ENCODE measurements at places on chromosomes 7 and 10.

- no peak for DNase-seq
Observed at GRCh38 chr10:122282253-122282671, 11.2 kb downstream of the BTBD16 start.

DNA sequence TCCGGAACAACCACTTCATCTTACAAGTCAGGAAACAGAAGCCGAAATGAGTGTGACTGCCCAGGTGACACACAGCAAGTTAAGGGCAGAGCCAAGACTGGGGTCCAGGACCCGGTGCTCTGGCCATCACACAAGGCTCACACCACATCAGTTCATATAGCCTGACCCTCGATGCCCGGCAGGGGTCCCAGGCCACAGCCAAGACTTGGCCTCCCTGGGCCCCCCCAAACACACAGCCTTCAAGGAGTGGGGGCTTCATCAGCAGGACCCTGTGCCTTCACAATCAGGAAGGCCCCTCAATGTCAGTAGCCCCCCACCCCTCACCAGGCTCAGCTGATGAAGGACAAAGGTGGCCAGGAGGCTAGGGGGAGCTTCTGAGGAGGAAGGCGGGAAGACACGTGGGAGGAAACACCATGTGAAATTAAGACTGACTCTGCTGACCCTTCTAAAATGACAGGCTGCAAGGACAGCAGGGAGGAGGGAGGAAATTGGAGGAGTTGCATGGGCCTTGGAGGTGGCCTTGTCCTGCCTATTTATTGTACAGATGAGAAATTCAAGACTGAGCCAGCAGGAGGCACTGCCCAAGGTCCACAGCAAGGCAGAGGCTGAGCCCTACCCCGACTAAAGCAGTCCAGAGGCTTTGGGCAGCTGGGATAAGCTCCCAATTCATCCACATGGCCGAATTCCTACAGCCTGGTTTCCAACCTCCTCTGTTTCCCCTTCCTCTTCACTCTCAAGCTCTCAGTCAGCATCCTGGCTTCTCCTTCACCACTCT is 216.1 kb upstream of the ZMIZ1 start:
- DNase-seq, result no peak

GRCh38 chr7:24419077-24419476 is 135.1 kb downstream of the NPY start:
- DNase-seq, result no peak

DNA sequence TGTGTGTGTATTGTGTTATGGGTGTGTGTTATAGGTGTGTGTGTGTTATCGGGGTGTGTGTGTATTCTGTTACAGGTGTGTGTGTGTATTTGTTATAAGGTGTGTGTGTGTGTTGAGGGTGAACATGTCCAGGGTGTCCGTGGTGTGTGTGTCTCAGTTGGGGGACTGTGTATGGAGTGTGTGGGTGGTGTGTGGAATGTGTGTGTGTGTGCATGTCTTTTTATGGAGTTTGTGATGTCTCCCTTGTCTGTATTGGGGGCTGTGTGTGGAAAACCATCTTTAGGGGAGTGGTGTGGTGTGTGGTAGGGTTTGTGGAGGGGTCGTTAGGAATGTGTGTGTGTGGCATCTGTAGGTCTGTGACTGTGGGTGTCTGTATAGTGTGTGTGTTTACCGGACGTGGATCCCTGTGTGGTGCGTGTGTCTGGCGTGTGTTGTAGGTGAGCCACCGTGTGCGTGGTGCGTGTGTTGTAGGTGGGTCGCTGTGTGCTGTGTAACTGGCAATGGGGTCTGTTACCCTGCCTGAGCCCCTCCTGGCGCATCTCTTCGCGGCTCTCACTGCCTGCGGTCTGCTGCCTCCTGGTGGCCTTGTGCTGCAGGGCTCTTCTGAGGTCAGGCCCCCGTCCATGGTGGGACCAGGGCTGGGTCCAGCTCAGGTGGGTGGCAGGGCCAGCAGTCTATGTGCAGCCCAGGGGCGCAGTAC is 61.7 kb downstream of the PALD1 start:
- DNase-seq, result no peak

DNA sequence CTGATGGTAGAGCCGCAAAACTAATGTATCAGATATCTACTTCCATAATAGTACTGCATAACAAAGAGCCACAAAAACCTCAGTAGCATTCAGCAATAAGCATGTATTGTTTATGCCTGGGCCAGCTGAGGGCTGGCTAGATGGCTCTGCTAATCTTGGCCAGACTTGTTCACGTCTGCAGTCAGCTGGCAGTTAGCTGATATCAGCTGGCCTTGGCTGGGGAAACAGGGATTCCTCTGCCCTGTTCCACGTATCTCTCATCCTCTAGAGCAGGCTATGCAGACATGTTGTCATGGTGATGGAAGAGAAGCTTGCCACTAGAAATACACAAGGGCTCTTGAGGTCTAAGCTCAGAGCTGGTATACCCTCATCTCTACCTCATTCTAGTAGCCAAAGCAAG is 62.9 kb downstream of the GRM8 start:
- DNase-seq, result no peak

DNA sequence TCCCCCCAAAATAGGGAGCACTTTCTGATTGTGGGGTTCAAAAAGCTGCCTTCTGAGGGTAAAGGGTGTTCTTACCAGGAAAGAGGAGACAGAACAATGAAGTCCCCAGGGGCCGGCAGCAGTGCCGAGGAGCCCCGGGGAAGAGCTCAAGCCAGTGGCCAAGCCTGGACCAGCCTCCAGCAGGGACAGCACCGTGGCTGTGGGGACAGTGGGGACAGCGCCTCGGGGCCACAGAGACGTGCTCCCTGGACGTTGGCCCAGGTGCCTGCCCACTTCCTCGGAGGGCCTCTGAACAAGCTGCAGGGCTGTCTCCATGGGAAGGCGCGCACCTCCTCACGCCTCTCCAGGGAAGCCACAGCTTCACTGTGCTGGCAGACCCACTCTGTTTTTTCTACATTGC is 312.6 kb downstream of the PTPRN2 start:
- DNase-seq, result no peak

DNA sequence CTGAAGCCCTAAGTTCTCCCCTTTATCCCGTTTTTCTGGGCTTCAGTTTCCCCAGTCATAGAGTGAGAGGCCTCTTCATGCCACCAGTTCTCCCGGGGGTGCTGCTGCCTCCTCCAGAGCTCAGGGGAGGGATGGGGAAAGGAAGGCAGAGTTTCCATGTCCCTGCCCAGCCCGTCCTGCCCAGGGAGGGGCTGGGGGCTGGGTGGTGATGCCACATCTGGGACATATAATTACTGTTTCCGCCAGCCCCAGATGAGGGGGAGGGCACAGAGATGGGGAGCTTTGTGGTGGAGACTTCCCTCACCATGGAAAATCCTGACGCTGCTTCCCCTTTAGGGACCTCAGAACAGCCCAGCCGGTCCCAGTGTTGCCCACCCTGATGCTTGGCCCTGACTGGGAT is 4.1 kb downstream of the AQP1 start:
- no peak for DNase-seq

- no peak for DNase-seq
Observed at GRCh38 chr7:5417106-5418071, 6.2 kb downstream of the TNRC18 start.

DNA sequence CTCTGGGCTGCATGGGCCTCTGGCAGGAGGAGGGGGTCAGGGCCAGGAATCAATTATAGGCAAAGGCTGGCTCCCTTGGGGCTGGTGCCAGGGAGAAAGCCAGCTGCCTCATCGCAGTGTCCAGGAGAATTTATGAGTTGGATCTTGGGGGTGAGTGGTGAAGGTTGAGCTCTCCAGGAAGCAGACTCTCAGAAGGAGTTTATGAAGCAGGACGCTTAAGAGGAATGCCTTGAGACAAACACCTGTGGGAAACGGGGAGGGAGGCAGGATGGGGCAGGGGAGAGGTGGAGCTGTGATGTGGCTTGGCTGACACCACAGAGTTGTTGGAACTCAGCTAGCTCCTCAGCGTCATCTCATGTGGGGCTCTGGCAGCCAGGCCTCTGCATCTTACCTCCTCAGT is 428.5 kb downstream of the RPS24 start:
- no peak for DNase-seq

GRCh38 chr10:102452672-102453340 is 1.5 kb upstream of the C10orf95 start:
- no peak for DNase-seq

- DNase-seq, result no peak
Observed at GRCh38 chr7:44667190-44667589, 60.8 kb downstream of the OGDH start.

- DNase-seq, result no peak
Observed at GRCh38 chr7:46218461-46219200, 297.6 kb upstream of the IGFBP3 start.

DNA sequence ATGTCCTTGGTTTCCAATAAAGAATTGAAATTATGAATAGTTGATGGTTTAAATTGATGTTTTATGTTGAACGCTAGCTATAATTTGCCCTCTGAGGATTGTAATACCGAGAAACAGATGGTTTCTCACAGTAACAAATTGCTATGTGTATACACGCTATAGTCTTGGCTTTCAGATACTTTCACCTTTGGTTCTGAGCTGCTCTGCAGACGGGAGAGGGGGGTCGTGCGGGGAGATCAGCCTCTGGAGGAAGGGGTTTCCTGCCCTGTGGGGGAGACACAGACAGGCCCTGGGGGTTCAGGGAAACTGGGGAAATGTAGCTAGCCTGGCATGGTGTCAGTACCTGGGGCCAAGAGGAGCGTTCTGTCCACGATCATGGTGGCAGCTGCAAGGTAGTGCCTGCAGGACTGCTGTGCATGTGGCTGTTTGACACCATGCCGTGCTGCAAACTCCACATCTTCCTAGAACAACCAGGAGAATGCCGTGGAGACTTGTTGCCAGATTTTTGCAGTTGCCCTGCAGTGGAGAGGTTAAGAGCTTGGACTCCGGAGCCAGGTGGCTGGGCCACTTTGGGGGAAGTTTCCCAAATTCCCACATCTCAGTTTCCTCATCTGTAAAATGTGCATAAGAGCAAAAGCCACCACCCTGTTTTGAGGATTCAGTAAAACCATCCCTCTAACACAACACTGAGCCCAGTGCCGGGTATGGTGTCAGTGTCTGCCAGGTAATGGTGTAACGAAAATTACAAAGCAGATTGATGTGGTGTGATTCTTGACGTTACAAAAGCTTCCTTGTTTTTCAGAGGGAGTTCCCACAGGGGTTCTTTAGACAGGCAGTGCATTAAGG is 167.9 kb downstream of the CUX1 start:
- DNase-seq, result no peak

- no peak for DNase-seq
Observed at GRCh38 chr10:130935897-130936550, 375.5 kb downstream of the TCERG1L start.

- DNase-seq, result no peak
Observed at GRCh38 chr10:23379686-23380085, 35.1 kb upstream of the C10orf67 start.

DNA sequence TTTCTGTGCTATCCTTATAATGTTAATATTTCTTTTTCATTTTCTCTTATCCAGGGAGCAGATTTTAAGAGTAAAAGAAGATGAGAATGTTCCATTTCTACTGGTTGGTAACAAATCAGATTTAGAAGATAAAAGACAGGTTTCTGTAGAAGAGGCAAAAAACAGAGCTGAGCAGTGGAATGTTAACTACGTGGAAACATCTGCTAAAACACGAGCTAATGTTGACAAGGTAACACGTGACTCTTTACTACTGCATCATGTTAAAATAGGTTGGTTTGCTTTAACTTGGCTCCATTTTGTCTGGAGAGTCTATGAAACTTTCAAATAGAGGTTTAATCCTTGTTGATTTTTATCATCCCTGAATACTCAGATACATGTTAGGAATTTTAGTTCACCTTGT is 73.3 kb downstream of the RALA start:
- DNase-seq, result no peak

GRCh38 chr7:2758673-2759616 is 70.9 kb downstream of the AMZ1 start:
- no peak for DNase-seq

DNA sequence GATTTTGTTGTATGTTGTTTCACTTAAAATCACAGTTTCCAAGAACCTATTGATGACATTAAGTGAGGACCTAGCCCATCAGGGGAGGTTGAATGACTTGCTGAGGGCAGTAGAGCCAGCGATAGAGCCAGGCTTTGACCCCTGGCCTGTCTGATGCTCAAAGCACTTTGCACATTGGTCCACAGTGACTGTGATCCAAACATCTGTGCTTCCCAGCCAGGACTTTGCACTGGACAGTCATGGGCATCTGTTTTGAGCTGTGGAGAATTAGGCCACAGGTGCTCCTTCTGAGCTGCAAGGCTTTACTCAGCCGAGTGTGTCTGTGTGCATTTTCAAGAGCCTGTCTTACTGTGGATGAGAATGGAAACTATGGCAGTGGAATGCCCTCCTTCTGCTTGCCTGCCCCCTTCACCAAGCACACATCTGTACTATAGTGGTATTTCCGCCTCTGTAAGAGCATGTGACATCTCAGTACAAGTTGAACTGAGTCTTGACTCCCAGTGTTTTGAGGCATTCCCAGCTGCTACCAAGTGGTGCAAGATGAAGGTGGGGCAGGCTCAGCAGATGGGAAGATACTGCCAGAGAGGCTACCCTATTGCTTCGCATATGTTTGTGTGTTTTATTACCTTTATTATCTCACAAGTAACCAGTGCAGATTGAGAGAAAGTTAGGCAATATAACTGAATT is 72.7 kb upstream of the AOAH start:
- DNase-seq, result no peak

- DNase-seq, result no peak
Observed at GRCh38 chr7:146115851-146116520, 615 bp upstream of the CNTNAP2 start.

GRCh38 chr10:102677331-102678067 is 33.2 kb downstream of the TRIM8 start:
- DNase-seq, result no peak

DNA sequence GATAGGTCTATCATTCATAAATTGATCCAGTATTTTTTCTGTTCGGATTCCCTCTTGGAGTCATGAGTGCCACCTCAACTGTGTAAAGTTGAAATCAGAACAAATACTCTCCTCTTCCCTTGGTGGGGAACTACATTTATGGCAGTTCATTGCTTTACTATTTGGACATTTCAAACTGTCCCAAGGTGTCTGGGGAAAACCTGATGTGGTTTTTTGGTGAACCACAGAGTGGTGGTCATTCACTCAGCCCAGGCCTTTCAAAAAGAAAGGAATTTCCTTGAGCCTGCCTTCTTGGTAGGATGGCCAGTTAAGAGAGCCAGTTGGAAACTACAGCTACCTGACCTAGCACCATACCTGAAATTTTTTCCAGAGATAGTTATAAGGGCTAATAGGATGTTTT is 59.0 kb downstream of the ABCB1 start:
- DNase-seq, result no peak

DNA sequence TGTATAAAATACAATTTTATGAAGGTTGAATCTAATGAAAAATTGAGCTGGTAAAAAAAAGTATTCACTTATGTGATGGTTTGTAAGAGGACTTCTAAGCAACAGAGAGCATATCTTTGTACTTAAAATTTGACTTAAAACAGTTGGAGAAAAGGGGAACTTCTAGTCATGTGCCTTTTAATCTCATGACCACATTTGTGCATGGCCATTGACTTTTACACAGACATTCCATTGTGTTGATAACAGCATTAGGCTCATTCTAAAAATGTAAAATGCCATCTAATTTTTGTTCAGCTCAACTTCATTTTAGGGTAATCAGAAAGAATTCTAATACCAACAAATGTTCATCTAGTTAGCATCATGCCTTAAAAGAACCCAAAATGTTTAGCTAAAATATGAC is 119.9 kb downstream of the HPSE2 start:
- no peak for DNase-seq

- no peak for DNase-seq
Observed at GRCh38 chr7:30879139-30880124, 32.2 kb upstream of the AQP1 start.

Measured in stimulated activated CD8-positive, alpha-beta memory T cell treated with anti-CD3 and anti-CD28 coated beads, Interleukin-4, amount 100 ng/mL, for 4 hours (primary cell).